Dermis microvascular lymphatic vessel endothelial cell (primary cell): ENCODE measurements at places on chromosomes 4 and X. TPM values are rescaled to one million over a fixed set of nuclear protein-coding genes. Genes with fewer than 3 reads are reported as not detected.

DNA sequence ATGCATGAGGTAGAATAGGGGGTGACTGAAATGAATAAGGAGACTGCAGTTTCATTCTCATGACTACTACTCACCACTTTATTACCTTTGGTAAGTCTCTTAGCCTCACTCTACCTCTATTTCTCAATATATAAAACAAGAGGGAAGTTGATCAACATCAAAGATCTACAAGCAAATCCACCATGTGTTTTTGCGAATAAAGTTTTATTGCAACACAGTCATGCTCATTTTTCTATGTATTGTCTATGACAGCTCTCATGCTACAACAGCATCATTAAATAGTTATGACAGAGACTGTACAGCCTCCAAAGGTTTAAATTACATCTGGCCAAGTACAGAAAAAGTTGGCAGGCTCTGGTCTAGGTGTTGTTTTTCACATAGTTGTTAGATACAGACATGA lies 72.6 kb upstream of the CPEB2 start:
- no peak for DNase-seq

- DNase-seq = no peak
Measured at GRCh38 chr4:70992391-70992881, 1.0 kb upstream of the DCK start.

- DNase-seq = peak; percentile 54
Measured at GRCh38 chr4:30754021-30754420, 33.9 kb downstream of the PCDH7 start.

- no peak for DNase-seq
Measured at GRCh38 chr4:8212622-8213021, 13.5 kb downstream of the SH3TC1 start.

- DNase-seq = no peak
Measured at GRCh38 chr4:2159931-2160330, 82.0 kb downstream of the HAUS3 start.

DNA sequence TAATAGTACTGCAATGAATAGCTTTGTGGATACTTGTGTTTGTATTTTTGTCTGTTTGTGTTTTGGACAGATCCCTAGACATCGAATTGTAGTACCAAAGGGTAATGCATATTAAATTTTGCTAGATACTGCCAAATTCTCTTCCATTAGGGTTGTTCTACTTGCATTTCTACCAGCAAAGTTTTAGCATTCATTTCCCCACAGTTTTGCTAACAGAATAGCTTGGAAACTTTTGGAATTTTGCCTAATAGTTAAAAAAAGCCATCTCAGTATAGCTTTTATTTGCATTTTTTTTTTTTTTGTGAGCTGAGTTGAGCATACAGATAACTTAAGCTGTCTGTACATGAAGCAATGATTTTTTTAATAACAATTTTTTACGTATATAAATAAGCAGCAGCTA lies 1084.9 kb downstream of the ADGRL3 start:
- DNase-seq = no peak

DNA sequence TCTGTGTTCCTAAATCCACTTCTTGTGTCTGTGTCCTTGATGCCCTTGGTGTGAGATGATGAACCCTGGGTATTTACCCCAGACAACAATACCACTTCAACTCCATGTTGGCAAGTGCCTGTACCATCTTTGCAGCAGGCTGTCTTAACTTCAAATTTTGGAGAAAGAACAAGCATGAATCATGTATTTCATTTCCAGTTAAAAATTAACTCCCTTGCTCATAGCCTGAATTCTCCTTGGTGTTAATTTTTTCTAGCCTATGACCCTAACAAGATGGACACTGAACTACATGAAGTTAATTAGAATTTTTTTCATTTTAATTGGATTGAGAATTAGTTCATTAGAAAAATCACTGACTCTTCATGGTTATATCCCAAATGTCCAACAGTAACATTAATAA lies 267.8 kb upstream of the INTU start:
- DNase-seq = no peak

DNA sequence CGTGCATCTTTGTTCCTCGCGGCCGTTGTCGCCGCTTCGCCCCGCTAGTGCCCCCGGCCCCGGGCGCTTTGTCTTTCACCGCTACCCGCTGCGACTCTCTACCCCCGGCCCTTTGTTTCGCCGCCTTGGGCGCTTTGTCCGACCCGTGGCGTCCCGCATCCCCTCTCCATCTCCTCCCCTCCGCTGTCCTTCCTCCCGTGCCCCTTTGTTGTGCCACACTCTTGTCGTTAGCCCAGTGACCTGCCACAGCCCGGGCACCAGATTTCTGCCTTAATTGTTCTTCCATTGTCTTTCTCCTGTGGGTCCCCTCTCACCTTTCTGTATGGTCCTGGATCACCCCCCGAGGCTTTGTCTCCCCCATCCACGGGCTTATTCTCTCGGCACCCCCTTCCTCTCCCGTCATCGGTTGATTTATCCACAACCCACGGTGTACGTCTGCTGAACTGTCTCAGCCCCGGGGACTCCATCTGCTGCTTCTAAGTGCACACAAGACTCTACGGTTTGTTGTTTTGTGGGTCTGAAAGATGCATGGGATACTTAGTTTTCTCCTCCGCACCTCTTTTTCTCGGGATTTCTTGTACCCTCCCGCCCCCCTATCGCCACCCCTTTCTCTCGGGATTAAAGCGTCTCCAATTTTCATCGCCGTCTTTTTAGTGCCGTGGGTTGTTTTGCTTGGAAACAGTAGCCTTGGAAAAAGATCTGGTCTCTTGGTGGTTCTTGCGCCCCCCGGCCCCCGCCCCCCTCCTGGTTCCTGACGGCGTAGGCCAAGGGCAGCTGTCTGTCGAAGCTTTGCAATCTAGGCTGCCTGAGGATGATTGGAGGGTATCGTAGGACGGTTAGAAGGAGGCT lies 783 bp downstream of the RBPJ start:
- DNase-seq = no peak

DNA sequence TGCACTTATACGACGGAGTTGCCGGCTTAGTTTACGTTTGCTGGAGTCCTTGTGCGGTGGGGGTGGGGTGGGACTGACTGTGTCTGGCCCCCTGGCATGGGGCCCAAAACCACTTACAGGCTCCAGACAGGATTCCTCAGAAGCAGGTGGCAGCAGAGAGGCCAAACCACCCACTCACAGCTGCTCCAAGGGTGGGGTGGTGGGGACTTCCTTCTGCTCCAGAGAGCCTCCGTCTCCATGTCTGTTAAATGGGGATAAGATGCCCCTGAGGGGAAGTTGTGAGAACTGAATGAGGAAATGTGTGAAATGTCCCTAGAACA lies 36.7 kb downstream of the PSAPL1 start:
- no peak for DNase-seq

GRCh38 chrX:10433296-10433965 lies 187.0 kb downstream of the MID1 start:
- DNase-seq = no peak

DNA sequence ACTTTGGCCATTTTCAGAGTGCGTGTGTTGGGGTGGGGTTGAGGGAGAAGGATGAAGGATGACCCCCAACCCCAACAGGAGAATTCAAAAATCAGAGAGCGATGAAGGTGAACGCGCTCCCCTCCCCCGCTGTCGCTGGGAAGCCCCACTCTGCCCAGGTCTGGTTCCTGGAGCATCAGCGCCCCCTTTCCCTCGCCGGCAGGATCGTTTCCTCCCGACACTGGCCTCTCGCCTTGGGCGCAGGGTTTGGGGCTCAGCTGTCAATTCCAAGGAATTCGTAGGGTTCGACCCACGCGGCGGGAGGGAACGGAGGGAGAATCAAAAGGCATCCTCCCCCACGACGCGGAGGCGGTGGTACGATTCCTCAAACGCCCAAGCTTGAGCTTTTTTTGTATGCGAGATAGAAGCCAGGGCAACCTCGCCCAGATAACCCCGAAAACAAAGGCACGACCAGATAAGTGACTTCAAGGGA lies 1.0 kb upstream of the PDGFRA start:
- peak; percentile 68 for DNase-seq

DNA sequence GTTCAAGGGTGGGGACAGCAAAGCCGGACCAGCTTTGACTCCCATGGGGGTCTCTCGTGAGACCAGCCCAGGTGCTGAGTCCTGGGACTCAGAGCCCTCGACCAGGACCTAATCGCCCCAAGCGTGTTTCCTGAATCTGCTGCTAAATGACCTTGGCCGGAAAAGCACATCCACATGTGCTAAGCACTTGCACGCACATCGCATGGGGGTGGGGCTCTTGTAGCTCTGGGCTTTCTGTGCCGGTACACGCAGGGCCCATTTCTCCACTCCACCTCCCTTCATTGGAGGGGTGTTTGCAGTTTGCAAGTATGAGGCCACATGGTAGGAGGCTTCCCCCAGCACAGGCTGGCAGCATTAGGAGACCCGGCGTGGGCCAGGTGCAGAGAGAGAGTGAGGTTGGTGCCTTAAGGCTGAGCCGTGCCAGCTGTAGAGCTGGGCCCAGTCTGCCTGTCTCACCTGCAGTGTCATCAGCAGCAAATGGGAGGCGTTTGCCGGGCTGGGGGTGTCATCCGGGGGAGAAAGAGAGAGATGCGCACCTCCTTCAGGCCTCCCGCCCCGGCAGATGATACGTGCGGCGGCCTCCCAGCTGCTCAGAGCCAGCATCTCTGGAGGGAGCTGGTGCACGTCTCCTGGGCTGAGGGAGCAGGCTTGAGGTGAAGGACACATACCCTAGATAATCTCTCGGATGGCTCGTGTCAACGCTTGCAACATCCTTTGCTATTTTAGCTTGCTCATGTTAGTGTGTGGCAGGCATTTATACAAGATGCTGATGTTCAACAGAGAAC lies 45.2 kb upstream of the CLCN4 start:
- peak; percentile 70 for DNase-seq

BRS3 gene
- not detected in 2 replicates for total RNA-seq

CCDC110 gene
- 0.13 and 0.25 TPM in 2 replicates for total RNA-seq

TEX13C gene
- total RNA-seq = not detected in 2 replicates

AMOT gene
- total RNA-seq = 2.6 and 10.9 TPM in 2 replicates

ABLIM2 gene
- 2.6 and 2.8 TPM in 2 replicates for total RNA-seq

GSX2 gene
- not detected in 2 replicates for total RNA-seq

UGT2B17 gene
- not detected in 2 replicates for total RNA-seq

FAT1 gene
- total RNA-seq = 0.90 and 2.3 TPM in 2 replicates
